ENCODE measurements at places on chromosomes 5 and 9.

GRCh38 chr9:125632321-125633115 is 74.5 kb downstream of the MAPKAP1 start:
- DNase-seq = no peak

GRCh38 chr5:19370655-19371386 is 617.2 kb downstream of the CDH18 start:
- DNase-seq = no peak

DNA sequence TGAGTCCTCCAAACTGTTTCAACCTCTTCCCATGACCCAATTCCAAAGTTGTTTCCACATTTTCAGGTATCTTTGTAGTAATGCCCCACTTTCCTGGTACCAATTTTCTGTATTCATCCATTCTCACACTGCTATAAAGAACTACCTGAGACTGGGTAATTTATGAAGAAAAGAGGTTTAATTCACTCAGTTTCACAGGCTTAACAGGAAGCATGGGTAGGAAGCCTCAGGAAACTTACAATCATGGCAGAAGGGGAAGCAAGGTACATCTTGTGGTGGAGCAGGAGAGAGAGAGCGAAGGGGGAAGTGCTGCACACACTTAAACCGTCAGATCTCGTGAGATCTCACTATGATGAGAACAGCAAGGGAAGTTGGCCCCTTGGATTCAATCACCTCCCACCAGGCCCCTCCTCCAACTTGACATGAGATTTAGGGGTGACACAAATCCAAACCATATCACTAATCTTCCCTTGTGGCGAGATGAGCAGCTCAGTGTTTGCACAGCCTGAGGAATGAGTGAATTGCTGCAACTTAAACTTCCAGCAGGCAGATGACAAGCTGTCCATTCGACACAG is 42.9 kb downstream of the TRIP13 start:
- DNase-seq = peak; percentile 81

DNA sequence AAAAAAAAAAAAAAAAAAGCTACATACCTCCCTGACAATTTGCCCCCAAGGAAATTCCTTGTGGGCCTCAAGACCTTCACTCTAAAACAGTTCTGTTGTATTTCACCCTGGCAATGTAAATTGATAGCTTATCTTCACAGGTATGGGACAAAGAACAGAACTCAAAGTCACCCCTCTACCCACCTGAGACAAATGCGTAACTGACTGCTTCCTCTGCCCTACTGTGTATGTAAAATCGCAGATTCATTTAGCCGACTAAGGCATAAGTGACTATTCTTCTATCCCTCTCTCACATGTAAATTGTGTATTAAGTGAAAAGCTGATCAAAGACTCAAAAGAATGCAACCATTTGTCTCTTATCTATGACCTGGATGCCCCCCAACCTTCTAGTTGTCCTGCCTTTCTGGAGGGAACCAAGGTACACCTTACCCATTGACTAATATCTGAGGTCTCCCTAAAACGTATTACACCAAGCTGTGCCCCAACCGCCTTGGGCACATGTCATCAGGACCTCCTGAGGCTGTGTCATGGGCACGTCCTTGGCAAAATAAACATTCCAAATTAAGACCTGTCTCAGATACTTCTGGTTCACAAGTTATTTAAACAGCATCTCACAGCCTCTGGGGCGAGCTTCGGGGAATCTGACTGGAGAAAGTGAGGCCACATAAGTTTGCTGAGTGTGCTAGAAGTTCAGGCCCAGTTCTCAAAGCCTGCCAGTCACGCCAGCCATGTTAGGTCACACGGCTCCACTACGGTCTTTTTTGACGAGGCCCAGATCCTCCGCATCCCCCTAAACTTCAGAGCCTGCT is 954 bp downstream of the TBCA start:
- DNase-seq = no peak

- DNase-seq = no peak
Measured at GRCh38 chr9:14692470-14693250, 572 bp downstream of the ZDHHC21 start.

DNA sequence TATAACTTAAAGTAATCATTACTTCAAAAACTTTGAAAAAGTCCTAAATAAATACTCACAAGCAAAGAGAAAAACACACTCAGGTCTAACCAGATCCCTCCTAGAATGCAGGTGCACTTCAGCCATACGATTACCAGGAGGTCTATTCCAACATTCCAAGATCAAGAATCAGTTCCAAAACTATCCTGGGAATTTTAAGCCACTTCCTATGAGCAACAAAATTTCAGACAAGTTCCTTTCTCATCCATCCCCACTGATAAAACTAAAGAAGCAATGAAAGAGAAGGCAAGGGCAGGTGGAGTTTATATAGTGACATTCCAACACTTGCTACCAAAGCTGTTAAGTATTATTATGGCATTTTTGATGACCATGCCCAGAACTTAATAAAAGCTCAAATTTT is 29.6 kb downstream of the MLLT3 start:
- no peak for DNase-seq

DNA sequence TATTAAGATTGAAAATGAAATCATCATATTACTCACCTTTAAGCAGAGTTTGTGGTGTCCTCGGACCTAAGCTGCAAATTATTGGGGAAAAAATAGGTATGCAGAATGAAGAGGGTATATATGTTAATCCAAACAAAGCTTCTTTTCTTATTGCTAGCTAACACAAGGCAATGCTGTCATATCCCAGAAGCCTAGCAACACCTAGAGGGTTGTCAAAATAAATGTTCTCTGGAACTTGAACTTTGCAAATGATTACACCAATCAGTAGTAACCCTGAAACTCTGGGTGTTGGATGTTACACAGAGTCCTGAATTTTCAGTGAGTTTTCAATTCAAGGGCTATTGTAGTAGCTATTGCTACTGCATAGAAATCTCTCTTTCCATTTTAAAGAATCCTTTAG is at the start of gene C6:
Gene C6, minus strand, starts transcription at position 193 of the 400 bp plus-strand sequence. CDS start 10,302 bp downstream, outside the sequence.
- DNase-seq = no peak

- no peak for DNase-seq
Measured at GRCh38 chr9:83419961-83420360, 118.2 kb downstream of the FRMD3 start.

DNA sequence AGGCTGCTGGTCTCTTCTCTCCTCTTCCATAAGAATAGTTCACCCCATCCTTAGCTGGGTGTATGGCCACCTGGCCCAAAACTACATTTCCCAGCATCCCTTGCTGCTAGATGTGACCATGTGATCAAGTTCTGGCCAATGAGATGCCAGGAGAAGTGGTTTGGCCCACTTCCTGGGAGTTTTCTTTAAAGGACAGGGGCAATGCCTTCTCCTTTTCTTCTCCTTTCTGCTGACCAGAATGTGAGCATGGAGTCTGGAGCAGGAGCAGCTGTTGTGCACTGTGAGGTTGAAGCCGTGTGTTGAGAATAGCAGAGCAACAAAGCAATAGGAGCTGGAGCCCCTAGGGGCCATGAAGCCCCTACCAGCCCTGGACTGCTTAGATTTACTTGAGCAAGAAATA is 36.8 kb downstream of the C9orf50 start:
- peak; percentile 60 for DNase-seq

- no peak for DNase-seq
Measured at GRCh38 chr5:34450338-34450737, 205.8 kb upstream of the RAI14 start.

DNA sequence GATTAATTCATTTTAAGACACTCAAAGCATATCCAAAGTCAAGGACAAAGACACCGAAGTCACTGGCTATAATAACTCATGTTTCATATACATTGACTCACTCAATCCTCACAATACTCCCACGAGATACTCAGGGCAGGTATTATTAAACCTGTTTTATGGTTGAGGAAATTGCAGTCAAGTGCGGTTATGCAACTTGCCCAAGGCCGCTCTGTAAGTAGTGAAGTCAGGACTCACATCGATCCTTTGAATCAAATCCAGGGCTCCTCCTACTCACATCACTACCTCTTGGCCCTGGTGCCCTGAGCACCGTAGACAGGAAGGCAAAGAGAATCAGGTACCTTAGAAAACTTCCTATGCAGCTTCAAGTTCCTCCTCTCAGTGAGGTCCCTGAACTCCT is 87.8 kb upstream of the APC start:
- DNase-seq = no peak

GRCh38 chr9:36276781-36277181 is 18.5 kb upstream of the GNE start:
- no peak for DNase-seq

GRCh38 chr5:176816043-176816745 is 5.8 kb downstream of the UNC5A start:
- DNase-seq = no peak

DNA sequence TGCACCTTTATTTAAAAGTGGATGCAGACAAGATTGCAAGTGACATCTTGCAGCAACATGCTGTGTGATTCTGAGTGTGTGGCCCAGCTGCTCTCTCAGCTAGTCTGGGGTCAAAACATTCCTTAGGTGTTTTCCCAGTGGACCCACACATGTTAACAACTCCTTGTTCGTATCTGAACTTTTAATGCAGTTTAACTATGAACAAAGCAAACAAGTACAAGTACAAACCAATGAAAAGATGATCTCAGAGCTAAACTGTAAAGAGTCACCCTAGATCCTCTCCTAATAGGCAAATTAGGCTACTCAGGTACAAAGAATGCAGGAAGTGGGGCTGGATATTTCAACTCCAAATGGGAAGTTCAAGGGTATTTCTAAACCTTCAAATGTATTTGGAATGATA is 108.4 kb downstream of the ENTREP1 start:
- no peak for DNase-seq
